ENCODE measurements at places on chromosomes 3 and 15.

DNA sequence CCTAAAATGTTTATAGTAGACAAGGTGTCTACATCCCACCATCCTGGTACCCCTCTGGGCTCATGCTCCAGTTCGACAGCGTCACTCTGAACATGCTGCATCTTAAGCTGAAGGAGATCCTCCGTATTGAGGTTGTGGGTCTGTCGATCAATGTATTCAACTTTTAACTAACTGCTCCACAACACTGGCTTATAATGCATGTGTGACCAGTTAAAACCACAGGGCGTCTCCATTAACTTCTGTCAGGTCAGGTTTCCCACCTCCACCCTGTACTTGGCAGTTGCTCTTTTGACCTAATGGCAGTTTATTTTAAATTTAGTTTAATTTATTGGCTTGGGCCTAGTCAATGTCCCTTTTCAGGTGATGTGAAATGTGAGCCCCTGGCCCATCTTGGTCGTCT is 17.8 kb upstream of the RARRES1 start:
- DNase-seq, result no peak

GRCh38 chr3:16251316-16252085 is 13.2 kb downstream of the DPH3 start:
- DNase-seq, result no peak

GRCh38 chr3:182792901-182793662 is at the start of gene ATP11B:
Gene ATP11B, plus strand, starts transcription at chr3:182793504. Its CDS starts 256 bp downstream, at chr3:182793760.
- DNase-seq, result peak; percentile 49

- no peak for DNase-seq
Observed at GRCh38 chr3:107076946-107077345, 300.3 kb upstream of the CCDC54 start.

- no peak for DNase-seq
Observed at GRCh38 chr3:15795651-15796308, 2.0 kb downstream of the ANKRD28 start.

DNA sequence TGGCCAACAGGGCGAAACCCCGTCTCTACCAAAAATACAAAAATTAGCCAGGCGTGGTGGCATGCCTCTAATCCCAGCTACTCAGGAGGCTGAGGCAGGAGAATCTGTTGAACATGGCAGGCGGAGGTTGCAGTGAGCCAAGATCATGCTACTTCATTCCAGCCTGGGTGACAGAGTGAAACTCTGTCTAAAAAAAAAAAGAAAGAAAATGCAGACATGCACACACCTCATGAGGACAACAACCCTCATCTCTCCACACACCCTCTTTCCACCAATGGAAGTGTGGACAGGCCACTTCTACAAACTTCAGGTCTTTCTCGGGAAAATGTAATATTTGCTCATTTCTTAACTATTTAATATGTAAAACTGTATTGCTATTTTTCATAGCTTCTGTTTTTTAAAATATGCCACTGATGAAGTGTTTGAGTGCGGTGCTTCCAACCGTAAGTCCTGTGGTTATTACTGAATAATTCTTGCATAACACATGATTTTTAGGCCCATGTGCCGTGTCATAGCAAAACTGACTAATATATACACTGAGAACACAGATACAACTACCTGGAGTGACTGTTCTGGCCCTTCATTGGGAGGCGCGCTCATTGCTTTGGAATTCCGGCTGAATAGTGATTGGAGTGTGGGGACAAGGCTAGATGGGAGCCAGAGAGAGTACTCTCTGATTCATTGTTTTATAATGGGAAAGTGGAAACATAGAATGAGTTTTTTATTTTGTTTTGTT is 23.1 kb downstream of the LRRC31 start:
- DNase-seq, result no peak

DNA sequence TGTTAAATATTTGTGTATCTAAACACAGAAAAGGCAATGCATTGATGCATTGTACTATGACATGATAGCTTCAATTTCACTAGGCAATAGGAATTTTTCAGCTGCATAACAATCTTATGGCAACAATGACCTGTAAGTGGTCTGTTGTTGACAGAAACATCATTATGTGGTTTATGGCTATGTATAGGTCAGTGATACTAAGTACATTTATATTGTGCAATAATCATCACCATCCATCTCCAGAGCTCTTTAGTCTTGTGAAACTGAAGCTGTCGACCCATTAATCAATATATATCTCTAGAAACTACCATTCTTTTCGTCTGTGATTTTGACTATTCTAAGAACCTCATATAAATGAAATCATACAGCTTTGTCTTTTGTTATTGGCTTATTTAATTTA is 200.1 kb upstream of the ZNF717 start:
- no peak for DNase-seq

- no peak for DNase-seq
Observed at GRCh38 chr3:183128709-183129108, 29.4 kb upstream of the MCCC1 start.

DNA sequence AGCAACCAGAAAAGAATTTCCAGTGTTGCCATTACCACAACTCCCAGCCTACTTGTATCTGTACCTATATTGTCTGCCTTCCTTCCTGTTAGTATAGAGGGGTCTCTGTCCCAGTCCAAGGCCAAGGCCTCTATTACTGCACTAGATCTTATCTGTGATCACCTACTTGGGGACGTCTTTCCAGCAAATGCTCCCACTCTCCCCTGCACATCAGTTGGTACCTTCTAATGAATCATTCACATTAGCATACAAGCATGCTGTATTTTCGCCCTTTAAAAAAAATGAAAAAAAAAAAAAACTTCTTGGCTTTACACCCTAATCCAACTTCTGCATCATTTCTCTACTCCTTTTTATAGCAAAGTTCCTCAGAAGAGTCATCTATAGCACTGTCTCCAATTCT is 4.8 kb upstream of the AVEN start:
- DNase-seq, result no peak

GRCh38 chr15:61401903-61402698 is 173.0 kb upstream of the RORA start:
- DNase-seq, result no peak
